ENCODE measurements at places on chromosomes 3 and 15. TPM values are rescaled to one million over a fixed set of nuclear protein-coding genes. Genes with fewer than 3 reads are reported as not detected.

- DNase-seq: no peak
Measured at GRCh38 chr3:3053974-3054373, 56.2 kb downstream of the IL5RA start.

The LSMEM2 gene
- not detected for total RNA-seq

DNA sequence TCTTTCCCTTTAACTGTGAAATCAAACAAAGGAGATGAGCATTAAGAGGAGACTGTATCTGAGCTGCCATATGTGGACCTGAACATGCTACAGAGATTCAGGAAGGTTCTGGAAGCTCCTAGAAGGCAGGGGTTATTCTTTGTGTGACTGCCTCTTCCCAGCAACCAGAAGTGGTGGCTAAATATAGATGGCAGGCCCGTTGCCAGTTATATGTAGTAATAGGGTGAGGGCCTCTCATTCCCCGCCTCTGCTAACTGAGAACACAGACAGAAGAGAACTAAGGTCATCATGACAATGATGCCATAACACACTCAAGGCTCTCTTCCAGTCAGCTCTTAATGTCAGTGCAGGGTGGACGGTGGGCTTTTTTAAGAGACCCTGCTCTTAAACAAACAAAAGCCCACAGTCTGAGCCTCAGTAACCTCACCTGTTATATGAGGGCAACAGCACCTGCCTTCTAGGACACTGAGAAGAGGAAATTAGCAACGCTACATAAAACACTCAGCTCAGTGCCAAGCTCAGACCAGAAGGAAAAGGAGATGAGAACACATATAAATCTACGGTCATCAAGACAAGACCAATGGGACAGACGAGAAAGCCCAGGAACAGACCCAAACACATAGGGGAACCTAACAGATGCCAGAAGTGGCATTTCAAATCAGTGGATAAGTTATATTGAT, 22.3 kb downstream of the CFAP92 start:
- no peak for DNase-seq

DNA sequence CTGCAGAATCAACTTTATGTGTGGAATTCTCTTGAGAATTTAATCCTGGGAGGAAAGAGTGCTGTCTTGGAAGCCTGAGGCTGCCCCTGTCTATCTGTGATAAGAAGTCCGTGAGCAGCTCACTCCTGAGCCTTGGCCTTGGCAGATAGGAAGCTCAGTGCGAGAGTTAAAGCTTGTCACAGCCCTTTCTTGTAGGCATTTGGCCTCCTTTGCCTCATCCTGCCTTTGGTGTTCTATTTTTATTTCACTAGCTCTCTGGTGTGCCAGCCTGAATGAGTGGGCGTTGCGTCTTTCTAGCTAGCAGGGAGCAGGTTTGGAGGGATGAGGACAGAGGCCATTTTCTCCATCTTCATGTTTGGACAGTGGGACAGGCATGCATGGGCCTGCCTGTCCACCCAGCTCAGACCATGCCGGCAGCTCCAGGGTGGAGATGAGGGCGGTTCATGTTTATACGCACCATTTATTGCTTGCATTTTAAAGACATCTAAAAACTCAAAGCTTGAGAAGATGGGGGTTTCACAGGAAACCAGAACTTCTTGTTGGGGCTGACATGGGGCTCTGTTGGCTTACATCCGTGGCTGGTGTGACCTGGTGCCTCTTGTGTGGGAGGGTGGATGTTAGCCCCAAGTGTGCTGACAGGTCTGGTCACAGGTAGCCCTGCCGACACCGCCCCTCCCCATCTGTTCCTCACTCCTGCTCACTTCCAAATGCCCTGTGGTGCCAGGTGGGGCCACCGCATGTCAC, 29.8 kb downstream of the IRAK2 start:
- no peak for DNase-seq

GRCh38 chr3:53240989-53241972, 14.5 kb downstream of the TKT start:
- no peak for DNase-seq

GRCh38 chr3:37505415-37505814, 331.0 kb upstream of the LRRFIP2 start:
- DNase-seq: no peak

DNA sequence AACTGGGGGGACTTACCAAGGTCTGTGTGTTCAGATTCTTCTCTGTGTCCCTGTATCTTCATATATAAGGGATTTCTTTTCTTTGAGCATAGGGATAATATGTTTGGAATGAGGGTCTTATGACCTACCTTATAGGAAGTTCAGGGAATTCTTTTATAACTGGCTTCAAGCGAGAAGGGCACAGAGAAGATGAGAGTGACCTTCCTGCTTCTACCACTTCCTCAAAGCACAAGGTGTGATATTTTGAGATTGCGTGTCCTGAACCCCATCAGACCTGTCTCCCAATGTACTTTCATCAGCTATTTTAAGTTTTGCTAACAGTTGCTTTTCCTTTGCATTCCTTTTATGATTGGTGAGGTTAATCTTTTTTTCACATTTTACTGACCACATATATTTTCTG, 3.1 kb upstream of the PSMD6 start:
- no peak for DNase-seq

GRCh38 chr3:5583920-5584319, 396.4 kb downstream of the EDEM1 start:
- no peak for DNase-seq

DNA sequence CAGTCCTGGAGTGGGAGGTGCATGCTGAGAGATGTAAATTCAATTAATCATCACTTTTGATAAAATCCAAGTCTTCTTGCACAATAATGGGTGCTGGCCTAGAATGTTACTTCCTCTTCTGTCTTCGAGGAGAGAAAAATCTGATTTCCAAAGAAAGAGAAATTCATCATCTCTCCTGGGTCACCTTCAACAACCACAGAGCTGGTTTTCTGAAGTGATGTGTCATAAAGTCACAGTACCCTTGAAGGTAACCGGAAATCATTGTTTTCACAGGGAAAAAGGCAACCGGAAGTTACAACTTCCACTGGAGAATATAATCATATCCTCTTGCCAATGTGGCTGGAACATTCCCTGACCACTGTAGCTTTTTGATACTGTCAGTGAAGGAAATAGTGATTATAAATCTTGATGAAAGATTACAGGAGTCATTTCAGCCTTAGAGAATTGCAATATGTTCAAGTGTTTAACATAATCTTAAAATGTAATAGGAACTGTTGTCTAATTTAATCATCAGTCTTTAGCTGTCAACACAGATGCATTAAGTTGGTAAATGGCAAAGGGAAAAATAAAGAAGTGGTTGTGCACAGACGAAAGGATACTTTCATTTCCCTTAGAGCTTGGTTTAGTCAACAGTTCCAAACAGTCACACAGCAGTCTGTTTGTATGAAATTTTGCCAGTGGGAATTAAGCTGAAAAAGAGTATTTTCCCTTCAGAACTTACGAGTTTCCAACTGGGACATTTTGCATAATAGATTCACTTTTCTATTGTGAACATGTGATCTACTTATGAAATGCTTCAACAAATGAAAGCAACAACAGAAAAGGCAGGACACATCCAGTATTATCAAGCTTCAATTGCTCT, 106.5 kb upstream of the SLC4A7 start:
- no peak for DNase-seq

DNA sequence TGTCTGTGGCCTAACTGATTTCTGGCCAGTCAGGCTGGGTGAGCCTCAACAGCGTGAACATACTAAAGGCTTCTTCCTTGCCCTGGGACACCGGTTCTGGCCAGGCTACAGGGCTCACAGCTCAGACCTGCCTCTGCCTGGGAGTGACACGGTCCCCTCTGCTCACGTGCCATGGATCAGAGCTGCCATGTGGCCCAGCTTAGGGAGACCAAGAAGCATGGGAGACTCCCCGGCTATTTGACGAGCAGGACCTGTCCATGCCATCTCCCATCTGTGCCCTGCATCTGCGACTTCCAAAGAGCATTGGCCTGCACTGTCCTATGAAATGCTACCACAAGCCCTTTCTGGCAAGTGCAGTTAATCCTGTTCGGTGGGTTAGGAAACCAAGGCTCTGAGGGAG, 57.4 kb downstream of the APBA2 start:
- DNase-seq: no peak

- DNase-seq: no peak
Measured at GRCh38 chr3:72176537-72177041, 391.6 kb upstream of the PROK2 start.

DNA sequence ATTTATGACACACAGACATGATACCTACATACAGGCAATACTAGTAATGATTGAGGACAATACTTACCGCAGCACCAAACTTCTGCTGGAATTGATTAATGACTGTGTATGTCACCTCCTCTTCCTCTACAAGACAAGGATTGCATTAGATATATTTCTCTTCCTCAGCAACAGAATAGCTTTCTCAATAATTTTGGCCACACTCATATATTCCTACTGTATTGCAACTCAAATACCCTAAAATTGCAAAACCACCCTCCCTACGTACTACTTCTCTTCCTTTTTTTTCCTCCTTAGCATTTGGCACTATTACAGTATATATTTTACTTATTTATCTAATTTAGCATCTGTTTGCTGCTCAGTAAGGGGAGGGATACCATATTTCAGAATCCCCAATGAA, 14.8 kb downstream of the EXD1 start:
- no peak for DNase-seq

The SH3BP5 gene
- total RNA-seq: 13.8 TPM

The LNP1 gene
- 1.7 TPM for total RNA-seq

The CHRNB4 gene
- total RNA-seq: not detected

All from right lobe of liver (tissue), 6 donors.